ENCODE measurements at places on chromosomes 2 and 18.

DNA sequence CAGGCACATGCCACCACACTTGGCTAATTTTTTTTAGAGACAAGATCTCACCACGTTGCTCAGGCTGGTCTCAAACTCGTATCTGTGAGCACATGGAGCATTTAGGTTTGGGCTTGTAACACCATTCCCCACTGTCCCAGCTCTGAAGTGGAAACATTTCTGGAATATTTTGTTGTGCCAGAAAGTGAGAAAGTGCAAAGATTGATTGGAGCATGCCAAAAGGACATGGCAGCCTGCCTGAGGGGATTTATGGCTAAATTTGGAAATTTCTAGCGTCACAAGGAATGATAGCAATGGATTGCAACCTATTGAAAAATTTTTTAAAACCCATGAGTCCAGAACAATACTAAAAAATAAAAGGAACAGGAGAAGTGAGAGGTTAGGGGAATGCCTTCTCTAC, 136.8 kb downstream of the ESCO1 start:
- no peak for DNase-seq

- DNase-seq: peak; percentile 38
Measured at GRCh38 chr18:9782073-9782857, 74.2 kb downstream of the RAB31 start.

DNA sequence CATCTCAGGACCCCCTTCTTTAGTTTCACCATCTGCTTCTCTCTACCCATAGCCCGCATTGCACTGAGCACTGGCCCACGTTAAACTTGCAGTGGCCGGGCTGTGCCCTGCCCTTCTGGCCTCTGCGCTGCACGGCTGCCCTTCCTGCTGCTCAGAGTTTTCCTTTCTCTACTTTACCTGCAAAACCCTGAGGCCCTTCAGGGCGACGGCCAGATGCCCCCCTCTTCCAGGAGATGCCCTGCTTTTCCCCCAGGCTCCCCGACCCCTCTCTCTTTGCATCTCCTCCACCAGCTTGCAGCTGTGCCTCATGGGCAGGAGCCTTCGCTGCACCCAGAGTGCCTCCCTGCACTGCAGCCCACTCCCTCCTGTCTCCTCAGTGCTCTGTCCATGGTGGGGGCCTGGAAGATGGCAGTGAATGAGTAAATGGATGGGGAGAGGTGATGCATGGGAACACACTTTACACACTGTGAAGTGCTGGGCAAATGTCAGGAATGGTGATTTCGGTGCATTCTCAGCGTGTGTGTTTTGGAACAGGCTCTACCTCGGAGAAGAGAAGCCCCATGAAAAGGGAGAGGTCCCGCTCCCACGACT, 53.8 kb downstream of the NTSR2 start:
- no peak for DNase-seq

- DNase-seq: no peak
Measured at GRCh38 chr18:75064513-75064905, 144.4 kb downstream of the PTGR3 start.

- DNase-seq: no peak
Measured at GRCh38 chr2:130913891-130914290, 77.2 kb downstream of the ARHGEF4 start.

- no peak for DNase-seq
Measured at GRCh38 chr2:2527148-2527547, 196.1 kb upstream of the MYT1L start.

DNA sequence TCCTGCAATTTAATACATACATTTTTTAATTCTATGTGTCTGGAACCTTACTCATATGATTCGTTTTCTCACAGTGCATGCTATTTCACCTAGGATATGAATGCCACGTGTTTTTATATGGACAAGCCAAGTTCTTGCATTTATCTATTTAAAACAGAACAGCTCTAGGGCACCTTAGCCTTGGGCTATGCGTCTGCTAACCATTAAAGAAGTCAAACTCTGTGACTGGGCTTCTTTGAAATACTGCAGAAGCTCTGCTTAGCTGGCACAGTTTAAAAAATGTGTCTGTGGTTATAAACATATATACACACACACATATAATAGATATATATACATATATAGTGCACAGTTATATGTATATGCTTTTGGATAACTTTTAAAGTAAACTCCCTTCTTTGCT, 890.8 kb upstream of the KLHL29 start:
- no peak for DNase-seq

DNA sequence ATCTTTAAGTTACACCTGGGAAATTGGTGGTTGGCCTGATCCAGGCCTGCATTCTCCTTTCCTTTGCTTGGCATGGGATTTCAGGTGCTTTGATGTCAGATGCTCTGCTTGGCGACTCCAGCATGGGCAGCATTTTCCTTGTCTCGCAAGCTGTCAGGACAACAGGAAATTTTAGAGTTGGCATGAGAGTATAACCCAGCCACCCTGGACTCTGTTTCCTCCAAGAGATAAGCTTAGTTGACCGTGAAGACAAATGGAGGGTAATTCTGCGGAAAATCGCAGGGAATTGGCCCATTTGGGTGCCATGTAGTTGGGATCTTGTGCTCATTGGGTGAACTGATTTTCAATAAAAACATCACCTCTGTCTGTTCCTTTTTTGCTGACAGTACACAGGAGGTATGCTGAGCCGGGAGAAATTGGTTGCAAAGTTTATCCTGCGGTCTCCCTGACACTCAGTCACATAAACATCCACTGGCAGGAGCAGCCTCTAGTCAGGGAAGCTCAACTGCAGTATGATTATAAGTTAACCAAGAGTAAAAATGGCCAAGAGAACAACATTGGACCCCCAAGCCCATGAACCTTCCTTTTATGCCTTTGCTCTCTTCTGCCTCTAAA, 409.9 kb downstream of the SETBP1 start:
- no peak for DNase-seq

GRCh38 chr18:3062798-3063680, 50.1 kb upstream of the LPIN2 start:
- no peak for DNase-seq

DNA sequence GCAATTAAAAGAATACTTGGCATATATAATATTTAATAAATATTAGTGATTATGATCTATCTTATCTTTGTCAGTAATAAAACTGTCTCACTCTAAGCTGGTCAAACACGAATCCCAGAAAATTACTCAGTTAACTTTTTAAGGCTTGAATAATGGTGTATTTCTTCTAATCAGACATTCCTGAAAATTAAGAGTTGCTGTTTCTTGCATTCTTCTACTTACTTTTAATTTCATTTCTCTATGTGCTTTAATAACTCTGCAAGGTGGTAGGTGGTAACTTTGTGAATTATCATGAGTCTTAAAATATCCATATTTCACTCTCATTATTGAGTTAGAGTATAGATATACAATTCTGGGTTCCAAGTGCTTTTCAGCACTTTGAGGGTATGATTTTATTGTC, 3.1 kb upstream of the SERPINB10 start:
- DNase-seq: no peak

GRCh38 chr2:83079007-83079406, 1380.1 kb downstream of the SUCLG1 start:
- no peak for DNase-seq

DNA sequence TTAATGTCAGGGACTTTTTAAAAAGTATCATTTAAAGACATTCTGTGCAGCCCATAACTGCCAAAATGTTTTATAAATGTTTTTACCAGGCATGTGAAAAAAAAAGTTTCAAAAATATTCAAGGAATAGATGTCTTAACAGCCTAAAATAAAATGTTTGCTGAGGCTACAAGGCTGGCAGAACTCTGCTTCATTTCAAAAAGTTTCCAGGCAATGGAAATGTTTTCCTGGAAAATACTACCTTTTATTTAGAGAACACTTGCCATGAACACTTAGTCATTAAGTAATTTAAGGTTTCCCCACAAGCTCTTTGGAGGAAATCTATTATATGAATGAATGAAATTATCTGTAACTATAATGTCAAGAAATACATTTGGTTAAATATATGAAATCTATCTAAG, 68.8 kb downstream of the THADA start:
- no peak for DNase-seq

- DNase-seq: no peak
Measured at GRCh38 chr18:9081940-9082339, 20.6 kb upstream of the NDUFV2 start.

- DNase-seq: no peak
Measured at GRCh38 chr2:3677436-3677835, 19.4 kb downstream of the ALLC start.

DNA sequence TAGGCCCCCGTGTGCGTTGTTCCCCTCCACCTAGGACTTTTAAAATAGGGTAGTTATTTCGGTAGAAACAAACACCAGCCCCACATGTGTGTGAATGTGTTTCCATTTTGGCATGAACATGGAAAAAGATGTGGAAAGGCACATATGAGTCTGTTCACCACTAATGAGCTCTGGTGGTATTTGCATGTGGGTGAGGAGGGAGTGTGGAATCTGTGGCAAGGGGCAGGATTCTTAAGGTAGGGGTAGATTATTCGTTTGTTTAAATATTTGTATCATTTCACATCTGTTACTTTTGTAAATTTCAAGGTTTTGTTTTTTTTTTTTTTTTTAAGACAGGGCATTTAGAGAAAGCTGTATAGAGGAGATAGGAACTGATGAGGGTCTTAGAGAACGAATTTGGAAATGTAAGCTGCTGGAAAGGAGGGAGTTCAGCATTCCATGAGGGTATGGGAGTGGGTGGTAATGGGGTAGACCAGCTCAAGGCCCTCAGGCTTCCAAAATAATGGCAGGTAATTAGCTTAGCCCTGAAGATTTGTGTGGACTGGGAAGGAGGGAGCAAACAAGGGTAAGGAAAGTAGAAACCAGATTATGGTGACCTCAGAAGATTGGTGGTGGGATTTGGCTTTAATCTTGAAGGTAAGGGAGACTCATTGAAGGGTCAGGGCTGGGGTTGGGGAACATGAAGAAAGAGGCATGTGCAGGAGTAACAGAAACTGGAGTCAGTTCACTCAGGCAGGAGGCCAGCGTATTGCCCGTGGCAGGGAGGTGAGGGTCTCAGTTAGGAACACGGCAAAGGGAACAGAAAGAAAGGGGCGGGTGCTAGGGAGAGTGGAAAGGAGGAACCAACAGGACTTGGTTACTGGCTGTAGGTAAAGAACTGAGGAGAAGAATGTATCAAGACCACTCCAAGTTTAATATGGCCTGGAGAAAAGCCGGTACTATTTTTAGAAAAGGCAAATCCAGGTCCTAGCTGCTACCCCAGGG, 123.6 kb downstream of the PLB1 start:
- DNase-seq: no peak

DNA sequence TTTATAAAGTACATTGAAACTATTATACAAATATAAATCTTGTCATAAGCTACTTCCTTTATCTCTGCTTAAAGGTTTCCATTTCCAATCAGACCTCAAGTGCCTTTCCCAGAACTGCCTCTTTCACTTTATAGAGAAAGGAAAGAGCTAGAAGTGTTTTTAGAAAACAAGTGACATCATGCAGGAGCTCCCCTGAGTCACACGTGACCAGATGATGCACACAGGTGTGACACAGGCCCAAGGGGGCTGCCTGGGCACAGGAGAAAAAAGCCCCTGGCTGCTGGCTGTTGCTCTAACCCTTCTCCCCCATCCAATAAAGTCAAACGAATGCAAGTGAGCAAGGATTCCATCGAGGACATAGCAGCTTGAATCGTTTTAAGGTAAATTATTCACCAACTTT, 21.4 kb upstream of the SH3BP4 start:
- no peak for DNase-seq

GRCh38 chr2:54995553-54995952, 54.7 kb downstream of the RTN4 start:
- DNase-seq: no peak

GRCh38 chr18:12928206-12928605, 19.6 kb upstream of the SEH1L start:
- no peak for DNase-seq

GRCh38 chr2:179443180-179443579, 178.5 kb upstream of the SESTD1 start:
- no peak for DNase-seq

DNA sequence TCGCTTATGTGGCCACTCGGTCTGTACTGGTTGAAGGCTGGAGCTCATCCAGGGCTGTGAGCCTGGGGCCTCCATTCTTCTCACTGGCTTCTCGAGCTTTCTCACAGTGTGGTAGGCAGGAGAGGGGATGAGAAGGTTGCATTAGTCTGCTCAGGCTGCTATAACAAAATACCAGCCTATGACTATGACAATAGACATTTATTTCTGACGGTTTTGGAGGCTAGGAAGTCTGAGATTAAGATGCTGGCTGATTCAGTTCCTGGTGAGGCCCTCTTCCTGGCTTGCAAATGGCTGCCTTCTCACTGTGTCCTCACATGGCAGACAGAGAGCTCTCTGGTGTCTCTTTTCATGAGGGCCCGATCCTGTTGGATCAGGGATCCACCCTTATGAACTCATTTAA, 6.2 kb upstream of the STK25 start:
- DNase-seq: no peak
